T-helper 1 cell (primary cell): ENCODE measurements at places on chromosomes 5 and 9.

DNA sequence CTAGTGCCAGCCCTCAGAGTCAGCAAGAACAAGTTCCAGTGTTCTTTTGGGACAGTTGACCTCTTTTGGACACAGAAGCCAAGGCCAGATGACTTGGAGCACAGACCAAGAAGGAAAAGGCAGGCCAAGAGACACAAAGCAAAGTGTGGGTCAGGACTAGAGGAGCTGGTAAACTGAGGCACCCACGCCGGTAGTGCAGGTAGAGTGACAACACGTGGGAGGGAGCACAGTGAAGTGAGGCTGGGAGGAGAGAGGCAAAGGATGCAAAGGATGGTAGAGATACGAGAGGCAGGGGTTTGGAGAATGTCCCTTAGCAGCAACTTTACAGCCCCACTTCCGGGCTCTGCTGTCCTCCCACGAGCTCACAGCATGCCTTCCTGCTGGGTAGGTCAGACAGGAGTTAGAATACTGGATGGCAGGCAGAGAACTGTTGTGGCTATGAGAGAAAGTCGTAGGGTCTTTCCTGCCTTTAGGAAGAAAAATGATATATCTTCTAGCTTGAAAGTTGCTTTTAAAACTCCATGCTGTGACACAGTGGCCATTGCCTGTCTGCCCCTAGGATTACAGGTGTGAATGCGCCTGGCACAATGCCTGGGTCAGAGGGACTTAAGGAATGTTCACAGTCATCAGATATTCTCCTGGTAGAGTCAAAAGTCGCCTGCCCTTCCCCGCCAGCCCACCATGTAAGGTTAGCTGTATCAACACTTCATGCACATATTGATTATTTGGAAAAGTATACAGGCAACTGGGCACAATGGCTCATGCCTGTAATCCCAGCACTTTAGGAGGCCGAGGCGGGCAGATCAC lies 97.9 kb downstream of the PDE8B start:
- no peak for DNase-seq

GRCh38 chr5:111762895-111763294 lies 5.9 kb upstream of the NREP start:
- DNase-seq, result no peak

DNA sequence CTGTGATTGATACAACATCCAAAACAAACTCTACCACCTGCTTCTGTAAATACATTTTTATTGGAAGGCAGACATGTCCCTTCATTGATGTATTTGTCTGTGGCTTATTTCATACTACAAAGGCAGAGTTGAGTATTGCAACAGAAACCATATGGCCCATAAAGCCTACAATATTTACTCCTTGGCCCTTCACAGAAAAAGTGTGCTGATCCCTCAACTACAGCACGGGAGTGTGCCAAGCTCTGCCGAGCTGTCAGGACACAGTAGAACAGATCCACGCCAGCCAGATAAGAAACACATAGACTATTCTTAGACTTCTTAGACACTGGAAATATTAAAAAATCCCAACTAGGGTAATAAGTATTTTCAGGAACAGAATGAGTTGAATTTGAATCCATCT lies 13.2 kb downstream of the TICAM2 start:
- DNase-seq, result no peak

DNA sequence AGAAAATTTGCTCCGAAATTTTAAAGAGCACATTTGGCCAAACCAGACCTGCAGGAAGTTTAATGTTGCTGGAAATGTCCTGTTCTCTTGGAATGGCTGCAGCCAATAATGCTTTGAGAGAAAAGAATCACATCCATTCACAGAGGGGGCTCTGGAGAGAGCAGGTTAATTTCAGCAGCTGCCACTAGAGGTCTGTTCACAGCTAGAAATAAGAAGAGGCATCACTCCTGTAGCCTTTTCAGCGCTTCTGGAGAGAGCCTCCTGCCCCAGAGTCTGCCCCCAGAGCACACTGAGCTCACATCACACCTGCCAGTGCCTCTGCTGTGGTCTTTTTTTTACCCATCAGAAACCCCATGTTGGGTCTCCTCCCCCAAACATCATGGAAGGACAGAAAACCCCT lies 124.8 kb upstream of the RAD23B start:
- DNase-seq, result no peak

DNA sequence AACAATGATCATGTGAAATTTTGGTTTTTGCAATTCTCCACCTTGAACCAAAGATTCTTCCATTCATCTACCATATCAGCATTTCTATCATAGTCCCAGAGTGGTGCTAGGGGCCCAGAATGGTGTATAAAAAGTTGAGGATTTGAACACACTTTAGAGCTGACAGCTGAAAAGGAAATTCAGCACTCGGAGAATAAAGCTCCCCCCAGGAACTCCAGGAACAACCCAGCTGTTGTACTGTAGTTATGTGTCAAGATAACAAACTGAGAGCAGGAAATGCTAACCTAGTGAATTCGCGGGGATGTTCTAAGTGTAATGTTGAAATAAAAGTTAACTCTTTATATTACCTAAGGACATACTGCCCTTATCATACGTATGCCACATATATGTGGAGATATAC lies 216.7 kb downstream of the NFIB start:
- DNase-seq, result no peak

DNA sequence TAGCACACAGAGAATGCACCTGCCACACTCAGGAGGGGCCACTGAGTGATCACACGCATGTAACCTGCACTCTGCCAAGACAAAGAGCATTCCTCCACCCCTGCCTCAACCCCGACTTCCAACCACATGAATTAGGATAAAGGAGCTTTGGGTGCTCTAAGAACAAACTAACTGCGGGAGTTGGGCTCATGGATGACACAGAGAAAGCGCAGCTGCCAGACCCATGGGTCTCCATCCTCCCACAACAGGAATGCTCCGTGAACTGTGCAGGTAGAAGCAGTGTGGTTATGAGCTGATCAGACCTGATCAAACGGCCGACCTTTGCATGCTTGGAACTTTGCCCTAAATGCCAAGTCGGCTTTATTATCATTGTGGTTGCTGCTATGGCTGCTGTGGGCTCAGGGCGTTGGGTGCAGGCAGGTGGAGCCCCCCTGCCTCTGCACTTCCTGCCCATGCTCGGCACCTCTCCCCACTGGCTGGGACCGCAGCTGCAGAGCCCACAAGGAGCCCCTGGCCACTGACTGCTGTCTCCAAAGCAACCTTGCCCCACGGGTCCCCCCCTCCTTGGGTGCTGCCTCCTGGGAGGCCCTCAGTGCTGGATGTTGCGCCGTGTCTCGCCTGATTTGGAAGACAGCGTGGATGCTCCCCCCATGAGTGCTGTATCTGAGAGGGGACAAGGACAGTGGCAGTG lies 2.6 kb upstream of the SLC6A3 start:
- no peak for DNase-seq

DNA sequence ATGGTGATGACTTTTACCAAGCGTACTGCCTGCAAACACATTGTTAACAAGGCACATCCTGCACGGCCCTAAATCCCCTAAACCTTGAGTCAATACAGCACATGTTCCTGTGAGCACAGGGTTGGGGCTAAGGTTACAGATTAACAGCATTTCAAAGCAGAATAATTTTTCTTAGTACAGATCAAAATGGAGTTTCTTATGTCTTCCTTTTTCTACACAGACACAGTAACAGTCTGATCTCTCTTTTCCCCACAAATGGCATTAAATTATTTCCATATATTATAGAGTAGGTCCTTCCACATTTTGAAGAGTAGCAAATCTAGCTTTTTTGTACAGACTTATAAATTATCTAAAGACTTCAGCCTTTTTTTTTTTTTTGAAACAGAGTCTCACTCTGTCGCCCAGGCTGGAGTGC lies 1.6 kb upstream of the TMEM141 start:
- no peak for DNase-seq

DNA sequence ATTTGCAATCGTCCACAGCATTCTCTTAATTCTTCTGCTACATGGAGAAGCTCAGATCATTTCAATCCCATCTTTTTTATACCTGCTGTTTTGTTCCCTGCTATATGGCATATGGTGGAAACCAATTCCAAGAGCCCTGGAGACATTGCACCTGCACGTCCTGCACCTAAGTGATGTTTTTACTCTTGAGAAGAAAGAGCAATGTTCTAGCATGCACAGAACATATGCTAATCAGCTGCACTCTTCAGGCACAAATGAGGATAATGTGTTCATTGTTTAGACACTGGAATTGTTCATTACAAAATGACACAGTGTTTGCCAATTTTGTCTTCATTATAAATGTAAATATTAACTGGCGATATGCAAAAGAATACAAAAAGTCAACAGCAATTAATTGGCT lies 935.8 kb downstream of the TLE4 start:
- DNase-seq, result no peak
